ENCODE measurements at places on chromosomes 6 and 20.

GRCh38 chr20:44597516-44597915 lies 15.1 kb downstream of the PKIG start:
- DNase-seq: no peak

- no peak for DNase-seq
These were observed 189.5 kb downstream of the IBTK start for GRCh38 chr6:82057846-82058554.

- no peak for DNase-seq
These were observed 9.2 kb upstream of the TFAP2A start for GRCh38 chr6:10424040-10424439.

GRCh38 chr6:42396720-42397119 lies 55.0 kb downstream of the TRERF1 start:
- no peak for DNase-seq

DNA sequence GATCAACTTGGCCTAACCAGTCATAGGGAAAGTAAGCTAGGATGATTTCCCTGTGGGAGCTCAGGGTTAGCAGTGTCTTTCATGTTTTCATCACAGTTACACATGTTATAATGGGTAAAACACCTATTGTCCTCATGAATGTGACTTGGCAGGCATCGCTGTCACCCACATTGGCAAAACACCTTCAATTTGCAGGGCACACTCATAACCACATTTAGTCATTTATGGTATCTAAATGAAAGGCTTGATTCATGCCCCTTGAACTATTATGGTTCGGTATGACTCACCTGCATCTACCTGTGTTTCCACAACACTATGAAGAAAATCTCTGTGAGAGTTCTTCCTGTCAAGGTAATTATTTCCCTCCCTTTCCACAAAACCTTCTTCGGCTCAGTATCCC lies 49.2 kb downstream of the FRK start:
- no peak for DNase-seq

GRCh38 chr20:57118107-57118769 lies 148.2 kb downstream of the BMP7 start:
- no peak for DNase-seq

- DNase-seq: no peak
These were observed 52.5 kb downstream of the ALDH5A1 start for GRCh38 chr6:24547243-24547642.

- DNase-seq: no peak
These were observed 11.7 kb downstream of the TBPL1 start for GRCh38 chr6:133964702-133965101.

DNA sequence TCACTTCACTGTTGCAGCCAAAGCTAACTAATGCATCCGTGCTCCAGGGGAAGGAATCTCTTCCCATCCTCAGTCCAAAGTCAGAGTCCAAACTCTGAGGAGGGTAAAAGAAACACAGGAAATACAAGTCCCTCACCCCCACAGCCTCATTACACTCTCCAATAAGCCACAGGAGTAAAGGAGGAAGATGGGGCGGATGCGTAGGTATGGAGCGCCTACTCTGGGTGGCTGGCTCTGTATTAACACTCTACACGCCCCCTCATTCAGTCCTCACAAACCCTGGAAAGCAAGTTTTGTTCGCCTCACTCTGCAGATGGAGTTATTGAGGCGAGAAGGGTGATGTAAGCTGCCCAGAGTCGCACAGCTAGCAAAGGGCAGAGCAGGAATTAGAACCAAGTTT lies 242.9 kb downstream of the NRN1 start:
- DNase-seq: no peak

DNA sequence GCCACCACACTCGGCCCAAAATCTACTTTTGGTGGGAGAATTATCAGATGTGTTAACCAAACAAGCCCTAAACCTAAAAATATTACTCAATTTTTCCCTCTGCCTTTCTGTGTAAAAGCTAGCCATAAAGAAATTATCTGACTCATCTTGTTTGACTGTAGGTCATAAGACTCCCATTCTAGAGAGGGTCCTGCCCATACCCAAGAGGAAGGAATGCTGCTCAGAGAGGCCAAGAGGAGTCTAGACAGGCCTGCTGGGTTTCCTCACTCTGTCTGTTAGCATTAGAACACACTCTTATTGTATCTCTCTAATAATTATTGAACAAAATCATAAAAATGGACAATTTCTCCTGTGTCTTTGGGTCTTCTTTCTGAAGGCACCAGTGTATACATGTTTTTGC lies 26.1 kb downstream of the C6orf141 start:
- no peak for DNase-seq

GRCh38 chr6:72788188-72788587 lies 166.3 kb downstream of the KCNQ5 start:
- DNase-seq: no peak

- DNase-seq: no peak
These were observed 39.0 kb upstream of the AAR2 start for GRCh38 chr20:36197271-36197670.

DNA sequence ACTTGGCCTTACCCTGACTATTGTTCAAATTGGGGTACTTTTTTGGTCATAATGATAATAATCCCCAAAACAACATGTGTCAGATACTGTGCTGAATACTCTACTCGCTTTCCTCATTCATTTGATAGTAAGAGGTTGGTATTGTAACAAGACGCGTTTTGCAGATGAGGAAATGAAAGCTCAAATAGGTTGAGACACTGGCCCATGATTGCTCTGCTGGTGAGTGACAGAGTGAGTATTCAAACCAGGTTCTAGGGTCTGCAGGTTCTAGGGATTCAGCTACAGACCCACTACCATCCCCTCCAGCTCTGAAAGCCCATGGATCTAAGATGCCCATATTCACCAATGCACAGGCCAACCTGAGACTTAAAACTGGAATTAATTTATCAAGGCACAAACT lies 1.3 kb upstream of the ENPP4 start:
- DNase-seq: no peak

DNA sequence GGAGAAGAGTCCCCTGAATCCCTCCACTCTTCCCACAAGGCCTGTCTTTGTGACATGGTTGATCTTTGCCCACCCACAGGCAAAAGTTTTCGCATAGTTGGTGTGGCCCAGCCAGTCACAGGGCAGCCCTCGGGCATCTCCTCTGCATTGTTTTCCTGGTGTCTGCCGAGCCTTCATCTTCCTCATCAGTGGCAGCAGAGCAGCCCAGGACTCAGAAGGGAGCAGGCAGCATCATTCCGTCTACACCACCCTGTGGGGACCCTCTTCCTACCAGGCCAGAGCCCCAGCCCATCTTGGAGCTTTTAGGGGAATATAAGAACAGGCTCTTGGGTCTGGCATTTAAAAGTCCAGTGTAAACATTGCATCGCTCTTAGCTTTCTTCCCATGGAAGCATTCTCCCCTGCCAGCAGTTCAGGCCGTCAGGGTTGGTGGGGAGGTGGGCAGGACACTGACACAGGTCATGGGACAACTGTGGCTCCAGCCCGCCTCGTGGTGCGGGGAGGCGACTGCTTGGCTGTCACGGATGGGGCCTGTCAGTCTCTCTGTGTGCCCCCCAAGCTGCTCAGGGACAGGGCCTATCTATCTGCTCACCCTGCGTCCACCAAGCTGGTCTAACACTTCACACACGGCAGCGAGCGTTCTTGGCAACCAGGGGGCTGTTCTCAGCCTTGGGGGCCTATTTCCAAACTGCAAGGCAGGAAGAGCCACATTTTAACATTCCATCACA lies 38.3 kb downstream of the PDRG1 start:
- DNase-seq: no peak

DNA sequence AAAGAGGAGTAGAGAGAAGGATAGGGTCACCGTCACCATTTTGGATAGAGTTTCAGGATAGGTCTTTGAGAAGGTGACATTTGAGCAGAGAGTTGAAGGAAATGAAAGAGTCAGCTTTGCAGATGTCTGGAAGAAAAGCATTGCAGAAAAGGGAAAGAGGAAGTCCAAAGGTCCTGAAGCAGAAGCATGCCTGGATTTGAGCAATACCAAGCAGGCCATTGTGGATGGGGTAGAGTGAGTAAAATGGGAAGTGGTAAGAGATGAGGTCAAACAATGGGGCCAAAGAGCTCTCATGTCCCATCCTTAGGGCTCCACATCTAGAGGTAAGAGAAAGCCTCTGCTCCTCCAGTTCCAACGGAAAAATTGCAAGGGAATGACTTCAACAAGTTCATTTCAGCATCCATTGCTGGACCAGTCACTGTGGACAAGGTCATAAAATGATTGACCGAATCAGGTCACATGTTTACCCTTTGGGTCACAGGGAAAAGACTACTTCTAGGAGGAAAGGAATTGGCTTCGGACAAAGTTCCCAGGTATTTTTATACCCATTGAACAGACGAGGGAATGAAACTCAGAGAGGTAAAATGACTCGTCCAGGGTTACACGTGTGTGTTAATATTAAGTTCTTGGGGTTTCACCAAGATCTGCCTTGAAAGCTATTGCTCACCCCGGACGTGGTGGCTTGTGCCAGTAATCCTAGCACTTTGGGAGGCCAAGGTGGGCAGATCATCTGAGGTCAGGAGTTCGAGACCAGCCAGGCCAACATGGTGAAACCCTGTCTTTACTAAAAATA lies 6.6 kb upstream of the SAMHD1 start:
- no peak for DNase-seq

GRCh38 chr20:61873651-61874420 lies 191.8 kb downstream of the TAF4 start:
- no peak for DNase-seq

All from anterior cingulate cortex (tissue), 58 donors.